ENCODE measurements at places on chromosomes 5 and 9.

DNA sequence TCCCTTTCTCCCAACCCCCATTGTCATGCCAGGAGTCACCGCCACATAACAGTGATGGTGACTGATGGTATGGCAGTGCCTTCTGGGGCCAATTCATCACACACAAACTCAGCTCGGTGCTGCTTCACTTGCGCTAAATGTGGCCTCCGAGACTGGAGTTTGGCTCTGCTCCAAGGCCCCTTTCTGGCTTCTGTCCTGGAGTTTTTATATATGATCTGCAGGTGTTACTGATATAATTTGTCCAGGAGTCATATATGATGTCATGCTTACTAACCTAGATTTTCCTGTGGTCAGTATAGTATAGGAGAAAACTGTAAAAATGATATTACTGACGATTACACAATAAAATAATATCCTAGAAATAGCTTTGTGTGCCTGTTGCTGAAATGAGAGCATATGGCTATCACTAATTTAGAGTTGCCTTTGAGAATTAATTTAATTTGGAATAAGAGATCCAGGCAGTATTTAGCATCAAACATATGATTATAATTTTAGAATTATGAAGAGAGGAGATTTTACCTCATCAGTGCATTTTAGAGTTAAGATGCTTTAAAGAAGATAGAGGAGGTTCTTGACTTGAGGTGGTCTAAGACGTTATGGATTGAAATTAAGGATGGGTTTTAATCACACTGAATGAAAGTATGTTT, 334.1 kb upstream of the CD180 start:
- no peak for DNase-seq

DNA sequence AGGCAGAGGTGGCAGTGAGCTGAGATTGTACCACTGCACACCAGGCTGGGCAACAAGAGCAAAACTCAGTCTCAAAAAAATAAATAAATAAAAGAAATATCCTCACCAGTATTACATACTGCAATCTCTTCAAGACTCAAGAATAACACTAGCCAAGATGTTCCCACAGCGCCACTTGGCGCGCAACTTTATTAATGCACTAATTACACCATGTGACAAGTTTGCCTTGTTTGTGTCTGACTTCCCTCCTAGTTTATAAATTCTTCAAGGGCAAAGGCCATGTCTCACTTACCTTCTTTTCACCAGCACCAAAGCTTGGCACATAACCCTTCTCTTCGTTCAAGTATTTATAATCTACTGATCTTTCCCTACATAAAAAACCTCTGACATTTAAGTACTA, 4.8 kb downstream of the SKP1 start:
- DNase-seq = no peak

- no peak for DNase-seq
Measured at GRCh38 chr5:154713615-154714125, 41.5 kb upstream of the LARP1 start.

DNA sequence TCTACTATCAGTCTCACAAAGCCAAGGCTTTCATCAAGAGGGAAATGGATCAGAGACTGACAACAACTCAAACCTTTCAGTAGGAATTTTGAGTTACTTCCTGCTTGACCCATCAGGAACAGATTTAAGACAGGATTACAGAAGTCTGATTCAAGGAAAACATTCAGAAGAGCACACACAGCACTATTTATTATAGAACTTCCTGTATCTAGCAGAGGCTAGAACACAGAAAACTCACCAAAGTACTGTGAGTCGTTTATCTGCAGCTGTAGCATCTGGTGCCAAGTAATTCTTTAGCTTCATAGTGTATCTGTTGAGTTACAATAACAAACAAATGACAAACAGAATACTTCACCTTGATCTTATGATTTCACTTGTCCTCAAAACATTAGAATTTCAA, 13.8 kb downstream of the LEAP2 start:
- no peak for DNase-seq

DNA sequence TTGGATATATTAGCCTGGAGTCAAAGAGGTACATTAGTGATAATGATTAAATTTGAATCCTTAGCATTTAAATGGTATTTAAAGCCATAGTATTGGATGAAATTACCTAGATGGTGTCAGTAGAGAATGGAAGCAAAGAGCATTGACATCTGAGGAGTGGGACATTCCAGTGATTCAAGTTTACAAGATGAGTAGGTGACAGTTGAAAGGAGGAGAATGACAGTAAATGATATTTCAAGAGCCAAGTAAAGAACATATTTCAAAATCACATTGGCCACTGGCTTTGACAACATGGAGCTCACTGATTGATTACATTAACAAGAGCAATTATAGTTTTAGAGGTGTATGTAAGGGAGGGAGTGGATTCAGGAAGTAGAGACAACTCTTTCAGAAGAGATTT, 93.9 kb upstream of the MEF2C start:
- no peak for DNase-seq

Measured in AG09309 (cell line).